ENCODE measurements at places on chromosomes 7 and 10. TPM values are rescaled to one million over a fixed set of nuclear protein-coding genes. Genes with fewer than 3 reads are reported as not detected.
A peak's percentile ranks its signal among the peaks of the same experiment; 100 is the strongest.

The SSC4D gene
- total RNA-seq, result 0.45 TPM

The RASA4B gene
- 13.2 TPM for total RNA-seq

The ITIH2 gene
- not detected for total RNA-seq

The KCNIP2 gene
- 2.8 TPM for total RNA-seq

The OR13A1 gene
- total RNA-seq, result not detected

The AQP1 gene
- total RNA-seq, result 33.9 TPM

The ZNF425 gene
- 1.0 TPM for total RNA-seq

The NPTX2 gene
- 0.89 TPM for total RNA-seq

The ATXN7L1 gene
- 13.0 TPM for total RNA-seq

The TFR2 gene
- 2.3 TPM for total RNA-seq

DNA sequence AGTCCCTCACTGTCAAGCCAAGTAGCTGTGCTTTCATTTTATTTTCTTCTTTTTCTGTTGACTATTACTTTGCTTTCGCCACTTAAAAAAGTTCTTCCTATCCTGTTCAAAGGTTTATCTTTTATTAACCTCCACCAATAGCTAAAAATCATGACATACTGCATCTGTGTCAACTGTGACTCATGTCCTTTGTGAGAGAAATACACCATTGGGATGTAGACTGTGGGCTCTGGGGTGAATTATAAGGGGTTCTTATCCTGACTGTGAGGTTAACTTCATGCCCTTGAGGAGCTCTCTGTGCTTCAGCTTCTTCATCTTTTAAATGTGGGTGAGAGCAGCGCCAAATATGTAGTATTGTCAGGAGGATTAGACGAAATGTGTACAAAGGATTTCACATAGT lies 71.9 kb upstream of the ANKRD30A start:
- no peak for DNase-seq

DNA sequence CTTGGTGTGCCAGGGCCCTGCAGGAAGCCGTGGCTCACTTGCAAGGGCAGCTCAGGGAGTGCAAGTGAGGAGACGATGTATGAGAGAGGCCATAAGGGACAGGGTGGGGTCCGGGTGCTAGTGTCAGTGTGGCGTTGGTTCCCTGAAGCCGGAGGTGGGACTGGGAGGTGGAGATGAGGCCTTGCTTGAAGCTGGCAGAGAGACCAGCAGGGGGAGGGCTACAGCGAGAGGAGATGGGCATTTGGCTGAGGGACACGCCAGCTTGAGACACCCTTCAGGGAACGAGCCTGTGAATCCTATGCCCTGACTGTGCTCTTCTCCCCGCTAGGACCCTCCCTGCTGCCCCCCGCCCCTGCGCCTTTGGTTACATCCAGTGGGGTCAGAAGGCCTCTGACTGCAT lies 529.1 kb downstream of the TCERG1L start:
- DNase-seq, result no peak

DNA sequence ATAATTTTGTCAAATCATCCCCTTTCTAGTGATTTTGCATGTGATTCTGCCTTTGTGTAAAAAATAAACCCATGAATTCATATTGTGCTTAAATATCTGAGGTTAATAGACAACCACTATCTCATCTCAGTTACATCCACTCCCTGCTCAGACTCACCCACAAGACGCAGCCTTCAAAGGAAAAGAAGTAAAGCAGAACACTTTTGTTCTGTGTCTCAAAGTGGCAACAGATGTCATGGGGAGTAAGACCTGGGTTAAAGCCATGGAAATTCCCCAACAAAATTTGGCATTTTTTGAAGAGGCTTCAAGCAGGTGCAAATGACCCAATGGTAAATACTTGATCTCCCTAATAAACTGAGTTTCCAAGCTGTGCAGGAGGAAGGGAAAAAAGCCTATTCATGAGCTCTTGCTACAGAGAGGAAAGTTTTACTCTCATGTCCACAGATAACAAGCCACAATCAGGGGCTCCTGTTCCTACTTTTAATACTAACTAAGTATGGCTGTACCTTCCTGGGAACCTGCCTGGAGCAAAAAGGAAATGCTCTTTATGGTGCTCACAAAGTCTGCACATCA lies 4.7 kb downstream of the CYP3A7 start:
- DNase-seq, result no peak

DNA sequence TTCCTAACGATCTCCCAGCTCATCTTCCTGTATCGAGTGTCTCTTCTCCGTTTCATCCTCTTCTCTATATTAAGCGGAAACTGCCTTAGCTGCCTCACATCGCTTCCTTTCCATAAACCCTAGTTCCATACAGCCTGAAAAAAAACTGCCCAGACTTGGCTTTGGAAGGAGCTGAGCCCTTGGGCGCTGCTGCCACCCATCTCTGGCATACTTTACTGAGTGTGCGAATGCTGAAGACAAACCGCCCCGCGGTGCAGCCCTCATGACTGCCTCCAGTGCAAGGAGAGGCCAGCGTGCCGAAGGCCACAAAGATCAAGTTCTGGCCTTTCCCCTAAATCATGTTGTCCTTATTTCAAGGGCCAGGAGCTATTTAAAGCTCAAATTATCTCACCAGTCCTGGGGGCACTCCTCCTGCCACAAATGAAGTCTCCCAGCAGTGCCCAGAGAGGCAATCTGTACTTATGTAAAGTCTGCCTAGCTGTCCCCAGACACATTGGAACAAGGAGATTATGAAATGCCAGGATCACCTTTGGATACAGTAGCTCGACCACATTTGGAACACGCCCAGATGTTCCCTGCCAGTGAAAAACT lies 25.2 kb downstream of the YWHAG start:
- DNase-seq, result no peak

DNA sequence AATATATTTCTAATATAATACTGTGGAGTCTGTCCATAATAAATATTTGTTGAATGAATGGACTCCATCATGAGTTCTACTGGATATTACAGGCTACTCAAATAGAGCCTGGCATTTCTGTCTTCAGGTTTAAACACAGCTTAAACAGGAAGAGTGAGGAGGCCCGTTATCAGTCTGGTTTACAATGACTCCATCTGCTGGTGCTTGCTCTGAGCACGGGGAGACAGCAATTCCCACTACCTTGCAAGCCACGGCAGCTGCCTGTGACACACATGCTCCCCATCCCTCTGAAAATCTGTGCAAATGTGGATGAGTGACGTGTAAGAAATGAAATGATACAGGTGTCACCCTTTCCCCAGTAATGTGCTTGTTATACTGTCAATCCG lies 293.5 kb upstream of the IMMP2L start:
- DNase-seq, result no peak

- no peak for DNase-seq
Measured at GRCh38 chr10:72097448-72098300, 9.3 kb upstream of the SPOCK2 start.

- DNase-seq, result peak; percentile 2
Measured at GRCh38 chr10:122295451-122295809, 24.3 kb downstream of the BTBD16 start.

DNA sequence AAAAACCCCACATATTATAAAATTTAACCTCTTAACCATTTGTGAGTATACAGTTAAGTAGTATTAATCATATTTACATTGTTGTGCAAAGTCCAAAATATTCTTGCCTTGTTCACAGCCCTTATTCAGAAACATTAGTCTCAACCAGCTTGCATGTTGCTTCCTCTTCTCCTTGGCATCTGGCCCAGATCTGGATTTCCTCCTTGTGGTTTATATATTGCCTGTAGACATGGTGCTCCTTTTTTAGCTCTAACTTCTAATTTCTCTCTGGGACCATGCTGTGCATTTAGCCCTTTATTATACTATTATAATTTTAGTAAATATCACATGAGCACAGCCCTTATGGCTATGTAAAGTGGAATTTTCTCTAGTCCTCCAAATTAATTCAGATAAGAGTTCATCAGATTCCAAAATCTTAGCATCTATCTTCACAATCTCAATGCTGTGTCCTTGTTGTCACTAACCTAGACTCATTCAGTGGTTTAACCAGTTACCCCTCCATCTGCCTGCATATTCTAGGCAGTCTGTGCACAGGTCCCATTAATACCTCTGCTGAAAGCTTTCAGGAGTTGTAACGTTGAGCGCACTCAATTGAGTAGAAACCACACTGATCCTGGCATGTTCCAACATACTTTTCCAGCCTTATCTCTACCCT lies 7.9 kb downstream of the CPED1 start:
- peak; percentile 88 for DNase-seq

GRCh38 chr10:110657973-110658691 lies 14.0 kb downstream of the RBM20 start:
- DNase-seq, result no peak

DNA sequence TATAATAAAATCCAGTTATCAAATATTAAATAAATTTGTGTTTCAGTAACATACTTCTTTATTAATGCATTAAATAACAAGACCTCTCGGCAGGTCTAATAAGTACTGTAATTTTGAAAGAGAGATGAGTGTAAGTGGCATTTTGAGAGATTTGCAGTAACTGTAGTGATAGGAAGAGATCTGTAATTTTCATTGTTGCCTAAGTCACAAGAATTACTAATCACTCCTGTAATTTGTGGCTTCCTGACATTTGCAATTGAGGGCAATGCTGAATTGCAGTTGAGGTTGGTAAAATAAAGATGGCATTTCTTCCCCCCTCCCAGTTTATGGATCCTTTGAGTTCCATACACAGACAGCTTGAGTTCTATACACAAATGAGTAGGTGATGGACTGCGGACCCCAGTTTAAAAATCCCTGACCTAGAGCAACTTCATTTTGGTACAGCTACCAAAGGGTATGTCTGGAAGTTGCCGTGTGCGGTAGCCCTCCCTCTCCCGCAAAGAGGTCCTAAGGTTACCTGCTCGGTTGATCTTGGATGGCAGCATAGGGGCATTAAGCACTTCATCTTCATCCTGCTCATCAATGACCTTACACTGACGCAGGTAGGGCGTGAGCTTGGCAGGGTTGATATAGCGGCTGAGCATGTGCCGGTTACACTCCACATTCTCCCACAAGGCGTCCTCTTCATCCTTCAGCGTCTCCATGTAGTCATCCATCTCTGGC lies 96.4 kb downstream of the CARD11 start:
- no peak for DNase-seq

DNA sequence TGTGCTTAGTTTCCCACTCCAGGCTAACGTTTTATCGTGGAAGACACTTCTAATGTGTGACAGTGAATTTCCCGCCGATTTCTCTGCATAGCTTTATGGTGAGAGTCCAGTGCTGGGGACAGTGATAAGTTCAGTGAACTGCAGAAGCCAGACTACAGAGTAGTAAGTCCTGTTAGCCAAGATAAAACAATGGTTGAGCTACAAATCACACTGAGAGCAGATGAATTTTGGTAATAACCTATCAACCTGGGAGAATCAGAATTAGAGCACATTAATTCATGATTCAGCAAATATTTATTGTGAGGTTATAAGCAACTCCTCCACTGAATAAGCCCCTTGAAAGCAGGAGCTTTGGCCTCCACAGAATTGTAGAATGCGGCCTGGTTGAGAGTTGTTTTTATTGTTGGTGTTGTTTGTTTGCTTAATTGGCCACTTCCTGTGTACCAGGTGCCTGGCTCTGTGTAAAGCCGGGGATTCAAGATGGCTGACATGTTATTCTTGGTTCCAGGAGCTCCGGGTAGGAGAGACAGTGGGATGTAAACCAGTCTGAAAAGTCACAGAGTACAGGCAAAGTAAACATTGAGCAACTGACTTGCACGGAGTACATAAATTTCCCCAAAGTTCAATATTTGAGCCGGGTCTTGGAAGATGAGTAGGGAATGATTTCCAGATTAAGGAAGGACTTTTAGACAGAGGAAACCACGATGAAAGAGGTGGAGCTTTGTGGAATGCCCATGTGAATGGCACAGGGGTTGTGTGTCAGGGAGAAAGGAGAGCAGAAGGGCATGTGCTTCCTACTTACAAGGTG lies 112.7 kb downstream of the SNX10 start:
- no peak for DNase-seq

DNA sequence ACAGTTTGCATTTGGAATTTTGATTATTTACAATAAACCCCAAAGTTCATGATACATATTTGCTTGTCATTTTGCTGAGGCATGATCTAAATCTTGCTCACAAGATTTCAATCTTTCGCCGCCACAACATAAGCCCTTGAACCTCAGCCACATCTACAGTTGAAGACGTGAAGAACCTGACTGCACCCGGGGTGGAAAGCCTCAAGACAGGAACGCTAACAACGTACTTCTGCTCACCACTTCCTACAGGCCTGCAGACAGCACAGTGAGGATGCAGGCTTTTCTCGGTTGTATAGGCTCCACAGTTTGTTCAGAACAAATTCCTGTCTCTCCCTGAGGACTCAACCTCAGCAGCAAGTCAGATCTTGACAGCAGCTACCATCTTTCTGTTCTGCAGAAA lies 393.8 kb upstream of the PRKCQ start:
- DNase-seq, result no peak

GRCh38 chr10:122419876-122420623 lies 34.4 kb upstream of the ARMS2 start:
- no peak for DNase-seq

DNA sequence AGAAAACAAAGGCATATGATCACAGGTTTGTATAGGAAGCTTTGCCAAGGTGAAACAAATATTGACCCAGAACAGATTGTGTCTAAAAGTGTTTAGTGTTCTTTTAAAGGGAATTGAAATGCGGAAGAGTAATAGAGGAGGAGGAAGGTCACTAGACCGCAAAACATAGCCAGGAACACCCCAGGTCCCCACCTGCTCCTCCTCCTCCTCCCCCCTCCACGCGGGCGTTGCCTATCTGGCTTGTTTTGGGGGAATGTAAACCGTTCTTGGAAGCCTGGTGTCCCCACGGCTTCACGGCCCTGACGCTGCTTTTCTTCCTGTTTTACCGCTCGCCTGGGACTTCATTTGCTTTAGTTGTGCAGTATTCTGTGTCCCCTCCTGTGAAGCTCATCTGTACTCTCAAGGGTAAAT lies 81.0 kb upstream of the PFKP start:
- DNase-seq, result peak; percentile 82

DNA sequence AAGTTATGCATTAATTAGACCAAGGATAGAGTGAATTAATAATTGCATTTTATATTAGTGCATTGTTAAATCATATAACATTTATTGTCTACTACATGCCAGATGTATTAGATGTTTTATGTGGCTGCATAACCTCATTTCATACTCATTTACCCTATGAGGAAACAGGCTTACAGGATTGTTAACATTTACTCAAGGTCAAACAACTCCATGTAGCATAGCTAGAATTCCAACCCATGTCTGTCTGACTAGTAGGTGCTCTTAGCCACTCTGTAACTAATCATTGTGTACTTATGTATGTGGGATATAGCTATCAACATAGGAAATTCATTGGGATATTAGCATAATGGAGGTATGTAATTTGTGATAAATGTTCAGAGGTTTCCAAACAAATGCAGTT lies 46.3 kb downstream of the PHYHIPL start:
- DNase-seq, result no peak

GRCh38 chr10:117053482-117053881 lies 48.5 kb upstream of the SHTN1 start:
- no peak for DNase-seq

DNA sequence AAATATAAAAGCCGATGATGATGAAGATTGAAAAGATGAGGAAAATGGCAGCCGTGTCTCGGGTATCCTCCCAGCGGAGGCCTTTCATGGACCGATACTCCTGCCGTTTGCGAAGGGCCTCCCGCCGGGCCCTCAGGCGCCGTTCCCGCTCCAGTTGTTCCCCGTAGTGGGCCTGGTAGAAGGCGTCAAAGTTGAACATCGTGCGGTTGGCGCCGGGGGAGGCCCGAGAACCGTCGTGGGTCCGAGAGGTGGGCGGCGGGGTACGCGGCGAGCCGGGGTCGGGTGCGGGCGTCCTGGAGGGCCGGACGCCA lies 553 bp downstream of the DNAJC30 start:
- no peak for DNase-seq

- no peak for DNase-seq
Measured at GRCh38 chr7:150334108-150334507, 7.3 kb downstream of the RARRES2 start.

GRCh38 chr10:1665681-1666080 lies 71.6 kb downstream of the ADARB2 start:
- no peak for DNase-seq
